ENCODE measurements at places on chromosomes 1 and 21. TPM values are rescaled to one million over a fixed set of nuclear protein-coding genes. Genes with fewer than 3 reads are reported as not detected.

DNA sequence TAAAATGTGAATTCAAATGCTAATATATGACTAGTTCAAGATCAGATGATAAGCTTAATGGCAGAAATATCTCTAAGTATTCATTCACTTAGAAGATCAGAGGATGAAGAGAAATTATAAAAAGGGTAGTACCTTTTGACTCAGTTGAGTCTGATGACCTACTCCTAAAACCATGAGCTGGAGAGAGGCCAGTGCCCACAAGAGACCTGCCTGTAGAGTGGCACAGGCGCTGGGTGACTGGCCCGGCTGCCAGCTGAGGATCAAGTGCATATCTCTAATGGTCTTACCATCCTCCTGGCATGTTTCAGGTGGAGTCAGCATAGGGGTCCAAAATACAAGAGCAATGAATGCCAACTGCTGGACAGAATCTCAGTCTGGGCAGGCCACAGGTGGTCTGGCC, 14.1 kb downstream of the DDAH1 start:
- H3K27ac ChIP-seq: no peak overlapping the region
- no peaks in the 10 kb centered on the region for H3K4me1 ChIP-seq
- no peak overlapping the region for H3K4me3 ChIP-seq
- H3K36me3 ChIP-seq: no peaks in the 10 kb centered on the region
- DNase-seq: no peak
- no peaks in the 10 kb centered on the region for H3K27me3 ChIP-seq

DNA sequence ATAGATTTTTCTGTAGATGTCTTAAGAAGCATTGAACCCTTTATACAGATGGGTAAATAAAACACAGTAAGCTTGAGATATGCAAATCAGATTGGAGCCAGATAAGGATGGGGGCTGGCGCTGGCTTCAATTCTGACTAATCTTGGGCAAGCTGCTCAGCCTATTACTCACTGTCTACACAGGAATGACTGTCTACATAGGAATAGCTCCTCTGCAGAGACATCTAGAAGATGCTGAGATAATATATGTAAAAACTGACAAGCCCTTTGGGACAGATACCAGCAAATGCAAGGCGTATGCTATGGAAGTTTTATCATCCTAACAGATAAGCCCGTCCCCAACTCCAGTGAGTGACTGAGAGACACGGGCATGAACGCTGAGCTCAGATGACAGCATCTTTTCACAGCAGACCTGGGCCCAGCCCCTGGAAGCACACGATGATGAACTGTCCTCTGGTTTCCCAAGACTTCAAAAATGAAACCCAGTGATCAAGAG, 1.7 kb downstream of the CLDN14 start:
- H3K4me3 ChIP-seq: no peak overlapping the region
- no peak for DNase-seq
- no peaks in the 10 kb centered on the region for H3K36me3 ChIP-seq
- H3K27me3 ChIP-seq: no peaks in the 10 kb centered on the region
- no peaks in the 10 kb centered on the region for H3K4me1 ChIP-seq
- no peak overlapping the region for H3K27ac ChIP-seq

- peaks cover 1% of the 10 kb centered on the region for H3K27me3 ChIP-seq
- no peak overlapping the region for H3K4me3 ChIP-seq
- no peaks in the 10 kb centered on the region for H3K4me1 ChIP-seq
- DNase-seq: no peak
- H3K27ac ChIP-seq: no peak overlapping the region
Measured at GRCh38 chr1:209491496-209491895, 92.0 kb upstream of the CAMK1G start.

Gene SLC45A1
- 0.86 TPM for total RNA-seq

Data from CD4-positive, CD25-positive, alpha-beta regulatory T cell (primary cell).